NCI-H146 (cell line): ENCODE measurements at places on chromosomes 7 and 10.

DNA sequence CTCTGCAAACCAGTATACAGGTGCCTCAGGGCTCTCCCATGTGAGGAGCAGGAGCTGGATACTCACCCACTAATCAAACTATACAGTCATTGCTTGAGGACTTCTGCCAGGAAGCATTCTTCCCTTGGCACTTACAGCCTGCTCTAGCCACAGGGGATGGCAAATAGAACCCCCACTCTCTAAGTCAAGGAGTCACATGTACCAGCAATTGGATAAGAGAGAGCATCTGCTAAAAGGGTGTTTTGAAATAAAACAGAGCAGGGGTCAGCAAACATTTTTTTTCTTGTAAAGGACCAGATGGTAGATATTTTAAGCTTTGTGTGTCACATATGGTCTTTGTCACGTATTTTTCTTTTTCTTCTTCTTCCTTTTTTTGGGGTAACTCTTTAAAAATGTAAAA lies 865.2 kb upstream of the GHITM start:
- DNase-seq: no peak

DNA sequence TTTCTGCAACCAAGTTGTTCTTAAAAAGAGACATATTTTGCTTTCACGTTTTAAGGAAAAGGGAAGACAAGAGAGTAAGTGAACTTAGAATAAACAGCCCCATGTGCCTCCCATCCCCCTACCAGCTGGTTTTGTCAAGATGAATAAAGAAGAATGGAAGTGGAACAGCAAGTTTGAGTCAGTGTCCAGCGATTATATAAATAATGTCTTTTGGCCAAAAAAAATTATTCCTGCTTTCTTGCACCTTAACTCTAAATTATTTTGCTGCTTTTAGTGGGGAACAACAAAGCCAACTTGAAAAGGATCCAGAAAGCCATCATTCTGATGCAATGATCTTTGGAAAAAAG lies 82.4 kb upstream of the TRIL start:
- DNase-seq: no peak

DNA sequence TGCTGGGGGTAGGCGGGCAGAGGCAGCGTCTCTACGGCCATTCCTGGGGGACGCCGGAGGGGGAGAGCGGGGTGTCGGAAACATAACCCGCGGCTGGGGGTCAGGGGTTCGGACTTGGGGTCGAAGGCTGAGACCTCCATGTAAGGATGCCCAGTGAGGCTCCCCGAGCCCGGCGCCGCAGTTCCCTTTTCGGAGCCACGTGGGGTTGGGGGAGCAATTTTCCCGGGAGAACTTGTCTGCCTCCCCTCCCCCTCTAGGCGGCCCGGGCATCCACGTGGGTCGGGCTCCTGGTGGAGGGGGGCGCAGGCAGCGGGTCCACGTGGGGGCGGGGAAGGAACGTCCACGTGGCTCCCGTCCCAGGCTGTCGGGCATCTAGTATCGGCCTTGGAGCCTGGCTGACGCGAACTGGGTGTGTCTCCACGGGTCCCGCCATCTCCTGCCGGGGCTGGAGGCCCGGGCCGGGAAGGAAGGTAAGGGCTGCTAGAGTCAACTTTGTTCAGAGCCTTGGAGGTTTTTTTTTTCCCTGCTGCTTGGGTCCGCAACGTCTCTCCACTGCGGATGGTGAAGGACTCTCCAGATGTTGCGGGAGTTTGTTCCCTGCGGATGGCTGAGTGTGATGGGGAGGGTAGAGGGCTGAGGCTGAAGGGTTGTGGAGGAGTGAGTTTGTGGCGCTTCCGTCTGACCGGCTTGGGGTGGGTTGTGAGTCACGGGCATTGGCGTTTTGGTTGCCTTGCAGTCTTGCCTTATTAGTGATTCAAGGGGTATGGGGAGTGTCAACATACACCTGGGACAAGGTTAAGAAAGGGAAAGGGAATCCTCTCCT lies 744 bp downstream of the PPRC1 start:
- peak; percentile 75 for DNase-seq

DNA sequence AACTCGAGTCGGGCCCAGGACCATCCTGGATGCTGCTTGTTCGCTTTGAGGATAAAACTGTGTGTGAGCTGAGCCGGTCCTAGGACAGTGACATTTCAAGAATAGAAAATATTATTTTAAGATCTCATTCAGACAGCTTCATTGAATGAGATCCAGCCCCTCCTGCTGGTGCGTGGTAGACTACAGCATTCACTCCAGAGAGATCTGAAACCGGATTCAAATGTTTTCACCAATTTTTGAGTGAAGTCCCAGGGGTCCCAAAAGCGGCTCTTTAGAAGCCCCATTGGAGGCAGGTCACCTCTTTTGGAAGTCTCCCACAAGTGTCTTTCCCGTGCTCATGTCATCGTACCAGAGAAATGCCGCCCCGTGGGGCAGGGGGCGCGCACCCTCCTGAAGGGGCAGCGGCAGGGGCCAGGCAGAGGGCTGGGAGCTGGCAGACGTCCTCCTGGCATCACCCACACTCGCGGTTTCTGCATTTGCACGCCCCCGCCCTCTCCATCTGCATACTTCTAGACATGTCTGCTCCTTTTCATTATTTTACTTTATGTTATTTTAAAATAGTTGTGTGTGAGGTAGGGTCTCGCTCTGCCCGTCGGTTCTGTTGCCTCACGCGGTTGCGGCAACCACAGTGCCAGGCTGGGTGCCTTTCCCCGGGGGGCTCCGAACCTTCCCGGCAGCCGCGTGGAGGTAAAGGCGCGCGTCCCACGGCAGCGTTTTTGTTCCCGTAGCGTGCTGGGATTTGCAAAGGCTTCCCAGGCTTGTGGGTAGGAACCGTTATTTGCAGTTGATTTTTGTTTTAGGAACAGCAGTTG lies 52.3 kb upstream of the DPYSL4 start:
- DNase-seq: no peak

DNA sequence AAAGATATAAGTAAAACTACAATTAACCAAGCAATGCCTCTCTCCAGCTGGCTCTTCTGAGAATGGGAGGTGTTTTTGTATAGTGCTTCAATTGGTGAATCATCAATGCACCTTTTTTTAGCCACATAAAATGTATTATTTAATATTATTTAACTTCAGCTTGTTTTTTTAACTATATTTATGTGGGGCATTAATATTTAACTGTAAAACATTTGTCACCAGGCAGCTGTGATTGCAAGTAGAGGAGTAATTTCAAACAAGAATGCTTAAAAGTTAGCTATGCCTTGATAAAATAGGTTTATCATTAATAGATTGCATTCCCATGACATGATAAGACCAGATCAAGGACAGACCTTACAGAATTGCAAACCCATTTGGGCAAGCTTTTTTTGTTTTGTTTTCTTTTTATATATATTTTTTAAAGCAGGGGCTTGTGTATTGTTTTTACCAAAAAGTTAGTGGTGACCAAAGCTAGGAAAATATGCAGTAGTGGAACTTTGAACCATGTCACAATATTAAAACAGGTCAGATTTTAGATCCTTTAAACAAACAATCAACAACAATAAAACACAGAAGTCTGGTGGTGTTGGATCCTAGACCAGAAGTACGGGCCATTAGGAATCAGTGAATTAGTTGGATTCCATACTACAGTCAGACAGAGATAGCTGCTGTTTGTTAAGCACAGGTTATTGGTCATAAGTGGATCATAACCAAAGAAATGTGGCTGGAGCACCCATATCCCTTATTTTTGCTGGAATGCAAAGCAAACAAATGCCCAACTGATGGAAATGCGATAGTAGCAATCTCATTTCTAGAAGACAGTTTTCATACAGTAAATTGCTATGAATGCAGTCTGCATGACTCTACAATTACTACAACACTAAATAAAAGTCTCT lies 2.9 kb downstream of the CAV2 start:
- DNase-seq: no peak
